ENCODE measurements at places on chromosomes 2 and 18. TPM values are rescaled to one million over a fixed set of nuclear protein-coding genes. Genes with fewer than 3 reads are reported as not detected.

KCNF1 gene
- total RNA-seq, result 0.42 TPM

CXCR1 gene
- total RNA-seq, result not detected

TMEM200C gene
- 0.60 TPM for total RNA-seq

CRYGC gene
- total RNA-seq, result not detected

- H3K36me3 ChIP-seq, result no peaks in the 10 kb centered on the region
- H3K27ac ChIP-seq, result no peak overlapping the region
- no peaks in the 10 kb centered on the region for H3K27me3 ChIP-seq
- no peaks in the 10 kb centered on the region for H3K4me1 ChIP-seq
- DNase-seq, result no peak
- no peak overlapping the region for H3K4me3 ChIP-seq
Observed at GRCh38 chr2:240927390-240927781, 21.2 kb downstream of the CROCC2 start.

- no peaks in the 10 kb centered on the region for H3K27me3 ChIP-seq
- no peaks in the 10 kb centered on the region for H3K4me1 ChIP-seq
- H3K27ac ChIP-seq, result no peak overlapping the region
- no peaks in the 10 kb centered on the region for H3K36me3 ChIP-seq
Observed at GRCh38 chr2:113686537-113686936, 59.5 kb downstream of the RABL2A start.

- H3K27me3 ChIP-seq, result no peaks in the 10 kb centered on the region
- H3K4me1 ChIP-seq, result no peaks in the 10 kb centered on the region
- DNase-seq, result no peak
- no peak overlapping the region for H3K4me3 ChIP-seq
Observed at GRCh38 chr2:159840616-159841015, 42.6 kb upstream of the CD302 start.

DNA sequence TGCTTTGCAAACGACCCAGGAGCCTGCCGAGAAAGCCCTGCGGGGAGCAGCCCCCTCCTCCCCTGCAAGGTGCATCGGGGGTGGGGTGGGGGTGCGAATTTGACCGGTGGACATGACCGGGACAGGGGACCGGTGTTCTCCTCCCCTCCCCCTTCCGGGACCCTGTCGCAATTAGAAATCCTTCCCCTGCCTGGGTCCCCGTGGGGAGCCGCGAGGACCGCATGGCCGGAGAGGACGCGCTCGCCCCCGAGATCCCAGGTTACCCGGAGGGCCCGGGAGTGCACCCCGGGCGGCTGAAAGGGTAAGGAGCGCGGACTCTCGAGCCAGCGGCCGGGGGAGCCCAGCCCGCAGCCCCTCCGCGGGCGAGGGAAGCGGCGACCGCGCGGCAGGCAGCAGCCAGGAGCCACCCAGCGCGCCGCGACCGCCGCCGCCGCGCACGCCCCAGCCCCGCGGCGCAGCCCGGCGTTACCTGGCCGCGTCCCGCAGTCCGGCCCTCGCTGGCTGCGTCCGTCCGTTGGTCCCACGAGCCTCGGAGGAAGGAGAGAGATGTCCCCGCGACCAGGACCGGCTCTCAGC, 482 bp downstream of the DLGAP1 start:
- H3K4me1 ChIP-seq, result no peaks in the 10 kb centered on the region
- no peaks in the 10 kb centered on the region for H3K36me3 ChIP-seq
- no peak for DNase-seq
- no peak overlapping the region for H3K27ac ChIP-seq

DNA sequence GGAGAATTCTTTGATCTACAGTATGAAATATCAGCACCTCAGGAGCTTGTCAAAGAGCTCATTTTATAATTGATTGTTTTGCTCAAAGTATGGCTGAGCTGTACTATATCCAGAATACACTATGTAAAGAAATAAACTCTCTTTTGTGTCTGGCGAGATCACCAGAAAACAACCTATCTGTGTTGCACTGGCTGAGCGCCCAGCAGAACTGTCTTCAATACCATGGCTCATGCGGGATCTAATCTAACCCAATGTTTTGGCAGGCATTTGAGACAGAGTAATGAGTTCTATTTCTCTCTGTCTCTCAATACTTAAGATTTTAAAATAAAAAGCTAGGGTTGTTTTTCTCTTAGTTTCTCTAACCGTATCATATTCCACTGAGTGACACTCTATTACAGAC, 192.4 kb downstream of the L3MBTL4 start:
- H3K4me3 ChIP-seq, result no peak overlapping the region
- no peak overlapping the region for H3K27ac ChIP-seq
- no peak for DNase-seq
- peaks cover 8% of the 10 kb centered on the region for H3K36me3 ChIP-seq
- H3K27me3 ChIP-seq, result no peaks in the 10 kb centered on the region
- H3K4me1 ChIP-seq, result no peaks in the 10 kb centered on the region

DNA sequence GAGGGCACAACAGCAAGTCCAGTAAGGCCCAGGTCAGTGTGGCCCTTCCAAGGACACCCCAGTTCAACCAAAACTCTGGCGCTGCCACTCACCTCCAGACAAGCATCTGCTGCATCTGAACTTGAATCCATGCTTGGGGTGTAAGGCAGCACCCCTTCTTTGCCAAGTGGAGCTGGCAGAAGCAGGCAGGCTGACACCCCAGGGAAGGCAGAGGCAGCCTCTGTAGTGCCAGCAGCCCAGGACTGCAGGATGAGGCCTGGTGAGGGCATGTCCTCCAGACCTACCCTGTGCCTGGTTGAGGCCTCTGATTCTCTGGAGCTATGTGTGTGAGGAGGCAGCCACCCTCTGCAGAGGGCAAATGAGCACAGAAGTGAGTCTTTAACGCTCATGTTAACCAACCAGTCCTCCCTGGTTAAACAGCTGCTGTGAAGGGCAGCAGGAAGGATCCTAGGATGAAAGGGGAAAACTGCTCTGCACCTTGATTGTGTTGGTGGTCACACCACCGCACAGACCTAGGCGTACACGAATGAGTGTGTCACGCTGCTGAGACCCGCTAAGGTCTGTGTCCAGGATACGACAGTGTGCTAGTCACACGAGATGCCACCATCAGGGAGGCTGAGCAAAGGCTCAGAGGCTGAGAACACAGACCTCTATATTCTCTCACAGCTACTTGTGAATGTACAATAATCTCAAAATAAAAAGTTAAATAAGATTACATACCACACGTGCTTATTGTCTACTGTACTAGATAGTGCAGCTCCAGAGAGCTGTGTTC, 2.2 kb downstream of the PARD6G start:
- H3K27me3 ChIP-seq, result no peaks in the 10 kb centered on the region
- H3K27ac ChIP-seq, result no peak overlapping the region
- no peak for DNase-seq
- H3K4me3 ChIP-seq, result no peak overlapping the region
- H3K36me3 ChIP-seq, result no peaks in the 10 kb centered on the region

GRCh38 chr2:180625006-180625844, 355.2 kb upstream of the UBE2E3 start:
- no peaks in the 10 kb centered on the region for H3K27me3 ChIP-seq
- DNase-seq, result no peak
- no peaks in the 10 kb centered on the region for H3K36me3 ChIP-seq
- H3K4me1 ChIP-seq, result no peaks in the 10 kb centered on the region

DNA sequence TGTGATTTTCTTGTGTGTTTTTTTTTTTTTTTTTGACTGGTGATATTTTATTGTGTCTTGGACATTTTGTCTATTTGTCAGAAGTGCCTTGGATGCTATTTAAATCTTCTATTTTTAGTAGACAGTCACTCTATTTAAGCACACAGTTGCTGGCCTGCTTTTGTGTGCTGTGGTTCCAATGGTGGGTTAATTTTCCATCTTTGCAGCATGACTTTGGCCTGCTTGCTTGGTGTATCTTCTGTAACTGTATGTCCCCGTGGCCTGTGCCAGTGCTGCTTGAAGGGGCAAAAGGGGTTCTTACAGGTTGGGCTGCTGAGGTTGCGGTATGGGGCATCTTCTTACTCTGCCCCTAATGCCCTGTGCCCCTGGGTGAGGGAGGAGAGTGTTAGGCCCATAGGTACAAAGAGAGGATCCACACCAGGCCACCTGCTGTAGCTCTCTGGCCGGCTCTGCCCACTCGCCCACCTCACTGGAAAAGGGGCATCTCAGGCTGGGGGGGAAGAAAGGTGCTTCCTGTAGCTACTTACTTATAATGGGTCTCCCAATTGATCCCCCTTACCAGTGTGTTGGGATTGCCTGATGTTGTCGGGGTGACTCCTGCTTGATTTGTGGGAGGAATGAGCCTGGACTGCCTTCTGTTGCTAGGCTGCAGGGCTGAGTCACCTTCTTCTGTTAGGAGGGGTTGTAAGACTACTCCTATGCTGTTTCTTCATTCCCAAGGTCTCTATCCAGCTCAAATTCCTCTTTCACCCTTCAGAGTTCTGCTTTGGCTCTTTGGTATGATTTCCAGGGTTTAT, 490.0 kb upstream of the HS6ST1 start:
- no peaks in the 10 kb centered on the region for H3K4me1 ChIP-seq
- no peak overlapping the region for H3K27ac ChIP-seq
- no peaks in the 10 kb centered on the region for H3K36me3 ChIP-seq
- DNase-seq, result no peak
- H3K4me3 ChIP-seq, result no peak overlapping the region
- H3K27me3 ChIP-seq, result no peaks in the 10 kb centered on the region

GRCh38 chr2:17355608-17356329, 162.5 kb downstream of the RAD51AP2 start:
- DNase-seq, result no peak
- H3K27me3 ChIP-seq, result no peaks in the 10 kb centered on the region
- H3K27ac ChIP-seq, result no peak overlapping the region
- H3K4me3 ChIP-seq, result no peak overlapping the region
- no peaks in the 10 kb centered on the region for H3K4me1 ChIP-seq

DNA sequence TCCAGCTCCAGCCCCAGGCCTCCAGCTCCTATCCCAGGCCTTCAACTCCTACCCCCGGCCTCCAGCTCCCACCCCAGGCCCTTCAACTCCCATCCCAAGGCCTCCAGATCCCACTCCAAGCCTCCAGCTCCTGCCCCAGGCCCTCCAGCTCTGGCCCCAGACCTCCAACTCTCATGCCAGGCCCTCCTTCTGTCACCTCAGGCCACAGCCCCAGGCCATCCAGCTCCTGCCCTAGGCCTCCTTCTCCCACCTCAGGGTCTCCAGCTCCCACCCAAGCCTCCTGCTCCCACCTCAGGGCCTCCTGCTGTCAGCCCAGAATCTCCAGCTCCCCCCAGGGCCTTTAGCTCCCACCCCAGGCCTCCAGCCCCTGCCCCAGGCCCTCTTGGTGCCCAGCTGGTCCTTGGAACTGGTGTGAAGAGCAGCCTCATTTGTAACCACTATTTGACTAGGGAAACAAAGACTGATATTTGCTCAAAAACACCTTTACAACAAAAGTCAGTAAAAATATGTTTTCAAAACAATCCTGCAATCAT, 67.8 kb upstream of the SALL3 start:
- H3K27me3 ChIP-seq, result no peaks in the 10 kb centered on the region
- H3K27ac ChIP-seq, result no peak overlapping the region
- no peaks in the 10 kb centered on the region for H3K4me1 ChIP-seq
- H3K4me3 ChIP-seq, result no peak overlapping the region

DNA sequence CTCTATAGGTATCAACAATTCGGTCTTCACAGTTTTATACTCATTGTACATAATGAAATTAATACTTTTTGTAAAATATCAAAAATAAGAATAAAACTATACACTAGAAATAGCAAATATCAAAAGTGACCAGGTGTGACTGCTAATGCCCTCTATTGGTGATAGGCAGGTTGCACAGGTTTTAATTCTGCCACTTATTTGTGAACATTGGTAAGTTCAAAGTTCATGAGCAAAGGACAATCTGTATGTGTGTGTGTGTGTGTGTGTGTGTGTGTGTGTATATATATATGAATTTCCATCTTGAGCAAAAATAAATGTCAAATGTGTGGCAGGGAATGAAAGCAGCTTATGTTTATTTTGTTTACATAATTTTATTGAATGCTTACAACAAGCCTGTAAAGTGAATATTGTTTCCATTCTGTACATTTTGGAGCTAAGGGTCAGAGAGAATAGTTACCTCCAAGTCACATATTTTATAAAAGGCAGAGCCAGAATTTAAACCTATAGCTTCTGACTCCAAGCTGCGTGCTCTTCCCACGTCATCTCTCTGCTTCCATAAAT, 537.4 kb downstream of the CPS1 start:
- H3K4me1 ChIP-seq, result no peaks in the 10 kb centered on the region
- H3K36me3 ChIP-seq, result no peaks in the 10 kb centered on the region
- DNase-seq, result no peak
- H3K27ac ChIP-seq, result no peak overlapping the region

GRCh38 chr2:43634604-43635306, 2.3 kb upstream of the PLEKHH2 start:
- no peak overlapping the region for H3K4me3 ChIP-seq
- no peaks in the 10 kb centered on the region for H3K36me3 ChIP-seq
- peaks cover 10% of the 10 kb centered on the region for H3K4me1 ChIP-seq
- peak overlapping the region; percentile 63 for H3K27ac ChIP-seq

DNA sequence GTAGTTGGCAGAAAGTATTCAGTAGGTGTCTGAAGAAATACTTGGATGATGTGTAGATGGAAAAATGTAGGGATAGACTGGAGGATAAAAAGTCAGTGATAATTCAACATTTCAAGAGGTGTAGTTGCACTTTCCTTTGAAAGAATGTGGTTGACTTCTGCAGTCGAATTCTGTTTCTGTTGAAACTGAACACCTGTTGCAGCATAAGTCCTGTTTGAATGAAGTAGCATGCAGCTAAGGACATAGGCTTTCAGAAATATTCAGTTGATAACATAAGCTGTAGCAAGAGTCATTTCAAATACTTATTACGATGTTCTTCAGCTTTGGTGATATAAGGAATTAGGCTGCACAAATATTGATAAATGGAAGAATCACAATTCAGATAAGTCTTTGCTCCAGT, 337.9 kb upstream of the LRRTM1 start:
- H3K36me3 ChIP-seq, result no peaks in the 10 kb centered on the region
- H3K4me1 ChIP-seq, result no peaks in the 10 kb centered on the region
- no peak overlapping the region for H3K27ac ChIP-seq
- no peak for DNase-seq
- H3K27me3 ChIP-seq, result no peaks in the 10 kb centered on the region
- no peak overlapping the region for H3K4me3 ChIP-seq

- H3K4me3 ChIP-seq, result no peak overlapping the region
- peak; percentile 5 for DNase-seq
- no peaks in the 10 kb centered on the region for H3K4me1 ChIP-seq
- no peaks in the 10 kb centered on the region for H3K27me3 ChIP-seq
- H3K36me3 ChIP-seq, result peaks cover 51% of the 10 kb centered on the region
Observed at GRCh38 chr2:239169311-239170048, 231.3 kb downstream of the HDAC4 start.

GRCh38 chr2:11659851-11660250, 10.1 kb downstream of the NTSR2 start:
- no peak overlapping the region for H3K27ac ChIP-seq
- DNase-seq, result no peak
- no peaks in the 10 kb centered on the region for H3K27me3 ChIP-seq
- no peaks in the 10 kb centered on the region for H3K36me3 ChIP-seq

- H3K4me1 ChIP-seq, result peaks cover 12% of the 10 kb centered on the region
- no peak overlapping the region for H3K27ac ChIP-seq
- H3K4me3 ChIP-seq, result no peak overlapping the region
- H3K36me3 ChIP-seq, result no peaks in the 10 kb centered on the region
- DNase-seq, result no peak
- no peaks in the 10 kb centered on the region for H3K27me3 ChIP-seq
Observed at GRCh38 chr2:71576541-71576940, 123.2 kb downstream of the DYSF start.

All from tibial nerve (tissue), 4 donors.